AG20443 (cell line): ENCODE measurements at places on chromosomes 6 and 20.
A peak's percentile ranks its signal among the peaks of the same experiment; 100 is the strongest.

DNA sequence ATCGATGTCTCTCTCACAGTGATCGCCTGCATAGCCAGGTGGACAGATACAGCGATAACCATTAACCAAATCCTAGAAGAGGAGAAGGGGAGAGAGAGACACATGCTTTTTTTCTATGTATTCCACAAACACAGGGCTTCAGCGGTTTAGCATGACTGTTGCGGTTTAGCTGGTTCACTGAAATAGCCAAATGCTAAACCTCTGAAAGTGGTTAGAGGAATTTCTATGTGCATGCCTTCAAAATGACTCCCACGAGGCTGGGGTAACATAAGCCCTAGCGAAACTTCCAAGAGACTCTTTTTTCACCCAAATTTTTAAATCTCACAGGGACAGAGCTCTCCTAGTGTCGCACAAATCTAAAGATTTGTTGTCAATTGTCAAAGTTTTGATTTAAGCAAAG, 25.1 kb downstream of the JAG1 start:
- peak; percentile 68 for DNase-seq

DNA sequence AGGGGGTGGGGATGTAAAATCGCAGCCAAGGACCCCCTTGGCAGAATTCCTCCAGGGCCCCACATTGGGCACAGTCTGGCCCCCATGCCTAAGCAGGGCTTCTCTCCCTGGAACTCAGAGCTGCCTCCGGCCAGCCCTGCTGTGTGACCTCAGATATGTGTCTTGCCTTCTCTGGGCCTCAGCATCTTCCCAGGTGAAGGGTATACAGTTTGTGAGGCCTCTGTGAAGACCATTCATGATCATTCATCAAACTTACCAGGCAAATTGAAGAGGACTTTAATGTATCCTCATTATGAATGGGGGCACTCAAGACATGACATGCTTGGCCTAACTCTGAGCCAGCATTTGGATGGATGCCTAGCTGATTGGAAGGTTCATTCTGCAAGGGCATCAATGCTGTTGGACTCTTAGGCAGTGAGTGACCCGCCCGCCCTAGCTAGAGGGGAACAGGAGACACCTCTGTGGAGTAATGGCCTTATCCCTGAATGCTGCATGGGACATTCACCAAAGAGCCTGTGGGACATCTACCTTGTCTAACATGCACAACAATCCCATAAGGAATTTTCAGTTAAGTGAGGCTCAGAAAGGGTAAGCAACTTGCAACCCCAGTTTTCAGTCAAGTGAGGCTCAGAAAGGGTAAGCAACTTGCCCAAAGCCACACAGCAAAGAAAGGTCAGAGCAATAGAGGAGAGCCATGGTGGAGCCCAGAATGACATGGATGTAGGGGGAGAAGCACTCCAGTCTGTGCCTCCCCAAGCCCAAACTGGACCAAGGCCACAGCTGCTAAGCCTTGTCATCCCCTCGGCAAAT, 535 bp downstream of the CCN5 start:
- DNase-seq = no peak

GRCh38 chr6:169841907-169842606, 90.6 kb downstream of the ERMARD start:
- no peak for DNase-seq

- DNase-seq = no peak
Observed at GRCh38 chr6:113763311-113763766, 93.8 kb upstream of the MARCKS start.

DNA sequence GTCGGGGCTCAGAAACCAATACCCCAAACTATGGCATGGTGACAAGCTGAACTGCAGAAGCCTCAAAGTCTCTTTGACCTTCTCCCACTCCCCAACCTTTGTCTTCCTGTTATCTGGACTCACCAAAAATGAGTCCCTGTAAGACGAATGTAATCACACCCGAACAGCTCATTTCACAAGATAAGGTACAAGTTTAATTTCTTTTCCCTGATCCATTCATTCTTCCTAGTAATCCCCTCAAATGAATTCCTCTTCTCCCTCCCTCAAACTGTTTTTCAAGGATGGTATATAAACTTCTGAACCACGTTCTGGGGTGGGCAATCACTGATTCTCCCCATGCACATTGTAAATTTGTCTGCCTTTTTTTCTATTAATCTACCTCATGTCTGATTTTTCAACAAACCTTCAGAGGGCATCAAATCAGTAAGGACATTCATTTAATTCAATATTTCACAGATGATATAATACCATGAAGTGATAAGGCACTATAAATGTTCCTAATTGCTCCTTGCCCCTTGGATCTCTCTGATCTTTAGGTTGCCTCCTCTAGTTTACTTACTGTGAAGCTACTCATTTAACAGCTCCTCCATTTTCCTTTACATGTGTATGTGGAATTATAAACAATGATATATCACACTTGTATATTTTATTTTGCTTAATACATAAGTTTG, 77.2 kb downstream of the OR2B2 start:
- DNase-seq = no peak

DNA sequence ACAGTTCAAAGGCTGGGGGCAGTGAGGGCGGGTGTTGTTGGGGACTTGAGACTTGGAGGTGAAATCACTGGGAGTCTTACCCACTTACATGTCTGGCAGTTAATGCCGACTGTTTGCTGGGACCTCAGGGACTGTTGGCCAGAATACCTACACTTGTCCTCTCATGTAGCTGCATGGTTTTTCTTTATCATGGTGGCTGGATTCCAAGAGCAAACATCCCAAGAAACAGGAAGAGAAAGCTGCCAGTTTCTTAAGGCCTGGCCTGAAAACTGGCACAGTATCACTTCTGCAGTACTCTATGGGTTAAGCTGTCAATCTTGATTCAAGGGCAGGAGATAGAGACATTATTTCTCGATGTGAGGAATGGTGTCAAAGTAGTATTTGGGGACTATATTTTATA, 19.8 kb upstream of the C6orf62 start:
- DNase-seq = no peak
